ENCODE measurements at places on chromosomes 6 and 20.

- DNase-seq: no peak
Measured at GRCh38 chr6:46733341-46733801, 1.8 kb downstream of the PLA2G7 start.

DNA sequence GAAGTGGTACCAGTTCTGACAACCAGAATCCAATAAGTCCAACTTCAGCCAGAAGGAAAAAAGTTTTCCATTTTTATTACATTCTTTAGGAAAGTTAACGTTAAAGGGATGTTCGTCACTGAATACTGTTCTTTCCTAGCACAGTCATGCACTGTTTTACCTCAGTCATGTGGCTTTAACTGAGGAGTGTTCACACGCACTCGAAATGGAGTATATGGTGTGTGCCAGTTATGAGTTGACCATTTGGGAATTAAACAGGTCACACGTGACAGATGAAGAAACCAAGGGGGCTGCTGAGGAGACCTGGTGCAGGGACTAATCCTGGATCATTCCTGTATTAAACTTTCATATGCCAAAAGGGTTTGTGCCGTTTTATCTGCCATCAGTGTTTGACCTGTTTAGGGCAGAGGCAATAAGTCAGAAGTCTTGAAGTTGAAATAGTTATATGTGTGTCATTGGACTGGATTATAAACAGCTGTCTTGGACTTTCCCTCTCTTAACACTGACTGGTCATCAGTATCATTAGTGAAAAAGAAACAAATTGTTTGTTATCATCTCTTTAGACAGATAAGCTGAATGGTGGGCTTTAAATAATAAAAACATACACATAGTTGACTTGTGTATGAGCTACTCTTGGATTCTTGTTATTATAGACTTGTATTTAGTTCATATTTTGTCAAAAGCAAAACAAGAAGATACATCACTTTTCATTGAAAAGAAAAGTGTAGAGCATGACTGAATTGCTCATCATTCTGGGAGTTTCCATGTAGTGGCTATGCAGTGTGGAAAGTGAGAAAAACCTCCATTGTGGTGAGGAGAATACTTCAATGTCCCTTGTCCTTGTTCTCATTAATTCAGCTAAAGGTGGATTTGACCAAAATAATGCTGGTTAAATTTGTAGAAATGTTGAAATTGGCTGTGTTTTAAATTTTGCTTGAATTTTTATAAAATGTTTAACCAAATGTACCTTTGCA, 123.5 kb upstream of the SAMD5 start:
- DNase-seq: no peak

DNA sequence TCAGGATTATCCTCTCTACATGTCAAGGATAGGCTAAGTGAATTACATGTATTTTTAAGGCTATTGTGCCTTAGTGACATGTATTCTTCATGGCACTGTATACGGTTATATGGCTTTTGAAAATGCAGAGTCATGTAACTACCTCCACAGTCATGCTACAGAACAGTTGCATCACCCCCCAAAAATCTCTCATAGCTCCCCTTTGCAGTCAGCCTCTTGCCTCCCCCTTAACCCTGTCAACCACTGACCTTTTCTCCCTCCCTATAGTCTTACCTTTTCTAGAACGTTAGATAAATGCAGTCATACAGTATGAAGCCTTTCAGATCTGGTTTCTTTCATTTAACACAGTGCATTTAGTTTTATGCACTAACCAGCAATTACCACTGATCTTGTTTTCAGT, 10.3 kb upstream of the RNF24 start:
- no peak for DNase-seq

DNA sequence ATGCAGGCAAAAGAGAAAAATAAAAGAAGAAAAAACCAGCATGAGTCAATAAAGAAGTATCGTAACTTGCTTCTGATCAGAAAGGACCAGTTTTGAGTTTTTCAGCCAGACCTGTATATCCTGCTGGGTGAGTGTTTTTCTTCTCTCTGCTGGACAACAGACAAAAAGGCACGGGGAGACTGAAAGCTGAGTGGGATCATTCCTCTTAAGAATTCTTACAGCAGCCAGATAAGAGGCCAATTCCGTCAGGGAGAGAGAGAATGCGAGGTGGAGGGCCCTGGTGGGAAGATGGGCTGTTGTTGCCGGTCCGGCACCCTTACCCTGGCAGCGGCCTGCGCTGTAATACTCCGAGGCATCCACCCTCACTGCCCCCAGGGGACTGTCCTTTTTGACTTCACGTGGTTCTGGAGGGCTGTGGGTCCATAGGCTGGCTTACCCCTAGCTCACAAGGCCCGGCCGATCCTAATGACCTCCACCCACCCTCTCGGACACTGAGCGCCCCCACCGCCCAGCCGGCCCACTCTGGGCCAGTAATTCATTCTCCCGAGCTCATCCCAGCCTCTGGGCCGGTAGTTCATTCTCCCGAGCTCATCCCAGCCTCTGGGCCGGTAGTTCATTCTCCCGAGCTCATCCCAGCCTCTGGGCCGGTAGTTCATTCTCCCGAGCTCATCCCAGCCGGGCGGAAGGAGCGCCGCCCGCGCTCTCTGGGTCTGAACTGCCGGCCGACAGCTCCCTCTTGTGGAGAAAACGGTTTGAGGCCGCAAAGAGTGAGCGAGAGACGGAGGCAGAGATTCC, 118.3 kb upstream of the SIRPA start:
- DNase-seq: peak; percentile 78

- DNase-seq: no peak
Measured at GRCh38 chr6:105507811-105508210, 104.9 kb upstream of the PREP start.

DNA sequence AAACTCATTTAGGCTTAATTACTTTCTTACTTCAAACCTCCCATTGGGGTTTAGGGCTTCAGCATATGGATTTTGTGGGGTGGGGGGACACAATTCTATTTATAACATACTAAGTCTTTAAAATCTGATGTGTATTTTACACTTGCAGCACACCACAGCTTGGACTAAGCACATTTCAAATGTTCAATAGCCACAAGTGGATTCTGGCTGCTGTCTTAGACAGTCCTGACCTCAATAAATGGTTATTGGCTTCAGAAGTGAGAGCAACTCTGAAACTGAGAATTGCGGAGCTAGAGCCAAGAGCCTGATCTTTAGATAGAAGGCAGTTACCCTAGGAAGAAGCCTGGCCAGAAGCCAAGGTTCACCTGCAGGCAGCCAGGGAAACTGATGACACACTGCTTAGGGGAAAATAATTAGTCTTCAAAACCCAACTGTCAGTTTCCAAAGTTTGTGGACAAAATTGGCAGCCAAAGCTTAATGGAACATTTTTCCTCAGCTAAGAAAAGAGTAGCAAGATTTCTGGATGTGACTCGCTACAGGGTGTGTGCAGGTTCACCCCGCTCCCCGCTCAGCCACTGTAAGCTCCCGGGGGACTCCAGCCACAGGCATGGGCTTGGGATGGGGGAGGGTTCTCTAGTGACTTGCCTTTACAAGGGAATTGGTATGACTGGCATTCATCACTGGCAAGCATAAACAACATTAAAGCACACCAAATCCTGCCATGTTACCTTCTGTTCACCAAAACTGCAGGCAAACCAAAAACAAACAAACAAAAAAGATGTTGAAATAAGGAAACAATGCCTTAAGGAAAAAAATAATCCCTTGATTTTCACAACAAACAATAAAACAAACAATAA, 219.8 kb downstream of the TFAP2A start:
- DNase-seq: no peak

- no peak for DNase-seq
Measured at GRCh38 chr20:6921717-6922386, 154.4 kb downstream of the BMP2 start.

GRCh38 chr6:96836631-96837080, 621 bp downstream of the GPR63 start:
- no peak for DNase-seq

GRCh38 chr6:125835221-125835744, 44.5 kb downstream of the NCOA7 start:
- no peak for DNase-seq

DNA sequence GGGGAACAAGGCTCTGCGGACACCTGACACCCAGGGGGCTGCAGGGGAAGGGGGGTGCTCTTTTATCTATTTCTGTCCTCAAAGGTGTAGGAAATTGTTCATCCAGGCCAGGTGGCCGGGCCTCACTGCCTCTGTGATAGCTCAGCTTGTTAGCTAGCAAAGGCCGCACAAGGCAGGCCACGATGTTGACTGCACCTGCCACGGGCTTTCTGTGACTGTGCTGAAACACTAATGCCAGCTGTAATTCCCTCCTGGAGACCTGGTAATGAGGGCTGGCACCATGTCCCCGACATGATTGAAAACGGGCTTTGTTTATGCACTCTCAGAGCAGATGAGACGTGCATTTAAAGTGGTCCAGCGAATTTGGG, 61.4 kb upstream of the APCDD1L start:
- no peak for DNase-seq

- DNase-seq: no peak
Measured at GRCh38 chr20:52645822-52646221, 326.3 kb upstream of the TSHZ2 start.

DNA sequence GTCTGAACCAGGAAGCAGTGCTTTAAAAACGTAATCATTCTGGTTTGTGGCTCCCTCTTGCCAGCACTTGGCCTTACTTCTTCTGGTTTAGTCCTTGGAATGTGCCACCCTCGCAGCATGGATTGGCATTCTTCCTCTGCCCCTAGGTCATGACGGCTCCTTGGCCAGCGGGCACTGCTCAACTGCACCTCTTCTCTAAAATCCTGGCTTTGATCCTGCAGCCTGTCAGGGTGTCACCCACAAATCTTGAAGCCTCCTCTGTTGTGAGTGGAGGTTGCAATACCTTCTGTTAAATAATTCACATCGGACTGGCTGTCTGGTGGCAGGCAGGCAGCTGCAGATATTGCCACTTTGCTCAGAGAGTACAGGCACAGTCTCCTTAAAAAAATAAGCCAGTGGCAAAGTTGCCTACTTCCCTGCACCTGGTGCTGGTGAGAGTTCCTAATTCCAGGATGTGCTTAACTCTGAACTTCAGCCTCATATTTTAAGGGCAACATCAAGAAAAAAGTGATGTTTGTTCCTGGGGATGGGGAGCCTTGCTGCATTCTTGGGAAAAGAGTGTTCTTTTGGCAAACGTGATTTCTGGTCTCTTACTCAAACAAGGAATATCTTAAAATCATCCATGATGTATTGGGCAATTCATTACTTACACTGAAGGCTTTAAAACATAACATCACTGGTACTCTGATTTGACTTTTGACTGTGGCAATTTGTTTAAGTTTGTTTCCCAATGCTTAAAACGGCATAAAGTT, 179.8 kb downstream of the FOXA2 start:
- DNase-seq: no peak

GRCh38 chr20:46569961-46570360, 19.5 kb upstream of the OCSTAMP start:
- no peak for DNase-seq

GRCh38 chr6:28586962-28587745, 61.5 kb downstream of the GPX5 start:
- DNase-seq: peak; percentile 57

DNA sequence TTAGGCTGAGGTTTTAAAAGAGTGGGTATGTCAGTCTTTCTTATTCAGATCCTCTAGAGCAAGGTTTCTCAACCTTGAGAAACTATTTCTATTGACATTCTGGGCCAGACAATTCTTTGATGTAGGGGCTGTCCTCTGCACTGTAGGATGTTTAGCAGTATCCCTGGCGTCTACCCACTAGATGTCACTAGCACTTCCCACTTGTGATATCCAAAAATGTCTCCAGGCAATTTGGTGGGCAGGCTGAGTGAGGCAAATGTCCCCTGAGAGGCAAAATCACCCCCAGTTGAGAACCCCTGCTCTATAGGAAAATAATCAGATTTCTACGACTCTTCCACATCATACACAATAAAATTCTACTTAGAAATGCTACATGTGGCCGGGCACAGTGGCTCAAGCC, 7.7 kb upstream of the ZKSCAN8 start:
- DNase-seq: no peak

DNA sequence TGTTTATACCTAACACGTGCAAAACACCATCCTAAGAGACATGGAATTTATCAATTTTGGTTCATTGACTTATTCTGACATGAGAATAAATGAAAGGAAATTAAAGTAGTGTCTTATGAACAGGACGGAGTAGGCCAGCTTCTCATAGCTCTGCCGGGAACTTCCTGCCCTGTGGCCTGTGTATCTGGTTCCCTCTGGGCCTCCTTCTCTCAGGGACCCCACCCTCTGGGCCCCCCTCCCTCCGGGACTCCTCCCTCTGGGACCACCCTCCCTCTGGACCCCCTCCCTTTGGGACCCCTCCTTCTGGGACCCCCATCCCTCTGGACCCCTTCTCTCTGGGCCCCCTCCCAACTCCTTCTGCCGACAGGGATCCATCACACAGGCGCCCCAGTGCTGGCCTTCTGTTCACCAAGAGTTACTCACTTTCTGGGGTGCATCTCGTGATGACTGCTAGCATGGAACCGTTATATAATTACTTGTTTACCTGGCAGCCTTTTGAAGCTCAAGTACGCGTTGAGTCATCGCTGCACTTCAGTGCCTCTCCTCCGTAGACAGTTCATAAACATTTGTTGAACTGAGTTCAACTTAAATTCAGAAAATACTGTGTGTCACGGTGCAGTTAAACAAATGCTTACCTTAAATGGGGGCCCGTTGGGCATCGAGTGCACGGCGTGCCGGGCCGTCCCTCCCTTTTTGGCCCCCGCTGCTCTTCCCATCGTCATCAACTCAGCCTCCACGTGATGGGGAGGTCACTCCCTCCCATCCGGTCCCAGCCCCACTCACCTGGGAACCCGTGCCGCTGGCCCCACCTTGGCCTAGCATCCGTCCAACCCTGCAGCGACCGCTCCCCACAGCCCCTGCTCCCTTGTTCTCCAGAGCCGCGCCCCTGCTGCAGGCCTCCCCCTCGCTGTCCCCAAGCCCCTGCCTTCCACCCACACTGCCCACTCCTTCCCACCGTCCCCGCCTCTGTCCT, 8.1 kb downstream of the CCR6 start:
- DNase-seq: no peak

GRCh38 chr6:159899994-159900745, 9.4 kb downstream of the MAS1 start:
- DNase-seq: no peak

GRCh38 chr6:43801495-43802181, 31.6 kb downstream of the VEGFA start:
- DNase-seq: no peak

- no peak for DNase-seq
Measured at GRCh38 chr6:143397227-143398222, 53.0 kb downstream of the ADAT2 start.

- no peak for DNase-seq
Measured at GRCh38 chr6:149831308-149831820, 32.8 kb downstream of the LRP11 start.

DNA sequence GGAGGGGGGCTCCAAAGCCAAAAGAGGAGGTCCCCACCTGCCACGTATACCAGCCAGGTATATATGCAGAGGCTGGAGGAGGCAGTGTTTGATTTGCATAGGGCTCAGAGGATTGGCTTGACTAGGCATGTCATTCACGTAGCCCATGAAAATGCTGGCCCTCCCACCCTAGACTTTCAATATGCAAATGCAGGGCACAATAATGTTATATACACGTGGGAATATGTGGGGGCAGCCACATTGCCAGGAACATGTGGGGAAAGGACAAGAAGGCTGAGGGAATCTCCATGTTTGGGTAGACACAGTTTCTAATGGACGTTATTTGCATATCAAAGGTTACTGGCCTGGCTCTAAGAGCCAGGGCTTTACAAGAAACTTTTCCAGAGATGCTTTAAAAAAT, 301.8 kb downstream of the FARS2 start:
- no peak for DNase-seq
